Fibroblast of mammary gland (primary cell): ENCODE measurements at places on chromosomes 4 and X.
A peak's percentile ranks its signal among the peaks of the same experiment; 100 is the strongest.

DNA sequence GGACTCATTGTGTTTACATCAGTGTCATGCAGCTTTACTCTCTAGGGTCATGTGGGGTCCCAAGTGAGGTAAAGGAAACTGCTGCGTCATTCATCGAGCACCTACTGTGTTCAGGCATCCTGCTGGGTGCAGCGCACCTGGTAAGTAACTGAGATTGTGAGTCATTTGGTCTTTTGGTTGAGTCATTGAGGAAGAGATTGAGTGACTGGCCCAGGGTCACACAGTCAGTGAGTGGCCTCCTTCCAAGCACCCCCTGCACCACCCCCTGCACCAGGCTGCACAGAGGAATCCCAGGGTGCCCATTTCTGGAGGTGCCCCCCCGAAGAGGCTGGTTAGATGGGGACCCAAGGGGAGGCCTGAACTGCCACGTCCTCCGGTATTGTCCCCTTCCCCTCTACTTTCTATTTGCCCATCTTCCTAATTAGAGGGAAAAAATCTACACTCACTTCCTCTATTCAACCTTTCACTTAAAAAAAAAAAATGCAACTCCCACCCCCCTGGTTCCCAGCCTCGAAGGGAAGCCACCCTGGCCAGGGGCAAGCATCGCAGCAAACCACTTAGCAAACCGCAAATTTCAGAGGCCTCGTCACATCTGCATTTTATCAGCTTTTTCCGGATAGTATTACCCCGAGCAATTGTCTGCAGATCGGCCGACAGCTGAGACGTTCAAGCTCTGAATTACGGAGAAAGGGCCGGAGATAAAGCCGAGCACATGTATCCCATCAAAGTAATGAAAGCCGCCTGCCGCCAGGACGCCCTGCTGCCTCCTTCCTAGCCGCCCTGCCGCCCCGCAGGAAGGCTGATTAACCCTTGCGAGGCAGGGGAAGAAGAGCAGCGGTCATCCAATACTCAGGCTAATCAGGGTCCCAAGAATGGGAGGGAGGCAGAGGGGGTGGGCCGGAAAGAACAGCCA is 96.3 kb upstream of the MSX1 start:
- DNase-seq = peak; percentile 60

DNA sequence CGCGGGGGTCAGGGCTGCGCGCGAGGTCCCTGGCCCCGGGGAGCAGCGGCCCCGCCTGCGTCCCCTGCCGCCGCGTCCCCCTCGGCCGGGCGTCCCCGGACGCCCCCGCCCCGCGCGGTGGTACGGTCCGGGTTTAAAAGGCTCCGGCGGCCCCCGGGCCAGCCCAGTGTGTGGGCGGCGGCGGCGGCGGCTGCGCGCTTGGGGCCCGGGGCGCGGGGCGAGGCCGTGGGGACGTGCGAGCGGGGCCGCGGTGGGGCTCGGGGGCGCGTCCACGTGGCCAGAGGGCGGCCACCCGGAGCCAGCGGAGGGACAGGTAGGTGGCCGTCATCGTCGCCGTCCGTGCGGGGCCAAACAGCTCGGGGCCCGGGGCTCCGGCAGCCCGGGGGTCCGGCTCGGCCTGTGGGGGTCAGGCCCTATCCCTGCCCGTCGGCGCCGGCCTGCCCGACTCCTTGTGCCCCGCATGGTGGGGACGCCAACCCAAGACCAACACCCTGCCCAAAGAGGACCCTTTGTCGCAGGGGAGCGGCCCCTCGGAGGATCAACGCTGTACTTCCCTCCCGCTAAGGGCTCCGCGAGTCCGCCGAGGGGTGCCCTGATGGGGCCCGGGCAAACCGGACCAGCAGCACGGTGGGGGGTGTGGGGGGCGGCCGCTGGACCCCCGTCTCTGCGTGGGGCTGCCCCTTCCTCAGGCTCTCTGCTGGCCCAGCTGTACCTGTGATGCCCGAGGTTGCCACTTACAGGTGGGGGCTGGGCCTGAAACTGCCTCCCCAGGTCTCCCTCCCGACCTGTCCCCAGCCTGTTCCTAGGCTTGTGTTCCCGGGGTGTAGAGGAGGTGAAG is at the start of gene PLXNA3:
TSS of gene PLXNA3 (plus strand) at position 166 of the 838 bp plus-strand sequence. CDS start 1,903 bp downstream, outside the sequence.
- DNase-seq = no peak

- DNase-seq = peak; percentile 37
Measured at GRCh38 chr4:130336585-130337217, 1240.7 kb downstream of the C4orf33 start.

GRCh38 chr4:89700766-89701423 is 136.1 kb downstream of the SNCA start:
- no peak for DNase-seq

GRCh38 chrX:50779694-50780093 is 34.3 kb downstream of the SHROOM4 start:
- no peak for DNase-seq
